ENCODE measurements at places on chromosomes 16 and 17.

DNA sequence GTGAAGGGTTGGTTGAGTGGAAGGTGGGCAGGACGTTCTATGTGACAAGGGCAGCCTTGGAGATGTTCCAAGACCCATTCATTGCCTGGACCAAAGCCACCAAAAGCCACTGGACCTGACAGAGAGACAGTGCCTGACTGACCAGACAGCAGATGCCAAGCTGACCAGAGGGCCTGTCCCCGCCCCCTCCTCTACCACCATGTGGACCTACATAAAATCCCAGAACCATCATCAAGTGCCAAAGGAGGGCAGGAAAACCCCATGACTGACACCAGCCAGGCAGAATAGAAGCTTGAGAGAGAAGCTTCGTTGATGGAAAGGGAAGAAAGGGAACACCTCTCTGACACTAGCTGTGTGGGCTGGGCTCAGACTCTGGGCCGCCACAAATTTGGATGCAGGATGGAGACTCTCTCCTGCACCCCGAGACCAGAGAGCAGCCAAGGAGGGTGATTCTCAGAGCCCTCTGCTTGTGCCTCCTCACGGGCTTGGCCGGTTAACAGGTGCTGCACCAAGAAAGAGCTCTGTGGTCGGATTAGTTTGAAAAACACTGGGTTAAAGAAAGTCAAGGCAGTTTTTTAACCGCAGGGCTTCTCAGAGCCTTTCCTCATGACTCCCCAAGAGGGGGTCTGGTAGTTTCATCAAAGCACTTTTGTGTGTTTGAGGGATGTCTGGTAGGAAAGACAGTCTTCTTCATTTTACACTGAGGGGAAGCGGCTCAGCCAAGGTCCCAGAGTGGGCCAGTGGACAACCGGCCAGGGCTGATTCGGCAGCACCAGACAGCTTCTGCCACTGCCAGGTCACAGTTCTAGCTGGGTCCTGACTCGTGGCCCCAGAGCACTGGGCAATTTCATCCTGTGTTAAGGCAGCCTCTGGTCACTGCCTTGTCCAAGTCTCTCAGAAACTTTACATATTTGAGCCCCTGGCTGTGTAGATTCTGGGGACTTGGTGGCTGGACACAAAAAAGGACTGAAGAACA lies 1.7 kb downstream of the TNFRSF13B start:
- DNase-seq = no peak

- DNase-seq = no peak
Measured at GRCh38 chr17:76153202-76153601, 12.2 kb upstream of the FOXJ1 start.

- peak; percentile 79 for DNase-seq
Measured at GRCh38 chr17:36482611-36483504, 3.6 kb upstream of the ZNHIT3 start.

DNA sequence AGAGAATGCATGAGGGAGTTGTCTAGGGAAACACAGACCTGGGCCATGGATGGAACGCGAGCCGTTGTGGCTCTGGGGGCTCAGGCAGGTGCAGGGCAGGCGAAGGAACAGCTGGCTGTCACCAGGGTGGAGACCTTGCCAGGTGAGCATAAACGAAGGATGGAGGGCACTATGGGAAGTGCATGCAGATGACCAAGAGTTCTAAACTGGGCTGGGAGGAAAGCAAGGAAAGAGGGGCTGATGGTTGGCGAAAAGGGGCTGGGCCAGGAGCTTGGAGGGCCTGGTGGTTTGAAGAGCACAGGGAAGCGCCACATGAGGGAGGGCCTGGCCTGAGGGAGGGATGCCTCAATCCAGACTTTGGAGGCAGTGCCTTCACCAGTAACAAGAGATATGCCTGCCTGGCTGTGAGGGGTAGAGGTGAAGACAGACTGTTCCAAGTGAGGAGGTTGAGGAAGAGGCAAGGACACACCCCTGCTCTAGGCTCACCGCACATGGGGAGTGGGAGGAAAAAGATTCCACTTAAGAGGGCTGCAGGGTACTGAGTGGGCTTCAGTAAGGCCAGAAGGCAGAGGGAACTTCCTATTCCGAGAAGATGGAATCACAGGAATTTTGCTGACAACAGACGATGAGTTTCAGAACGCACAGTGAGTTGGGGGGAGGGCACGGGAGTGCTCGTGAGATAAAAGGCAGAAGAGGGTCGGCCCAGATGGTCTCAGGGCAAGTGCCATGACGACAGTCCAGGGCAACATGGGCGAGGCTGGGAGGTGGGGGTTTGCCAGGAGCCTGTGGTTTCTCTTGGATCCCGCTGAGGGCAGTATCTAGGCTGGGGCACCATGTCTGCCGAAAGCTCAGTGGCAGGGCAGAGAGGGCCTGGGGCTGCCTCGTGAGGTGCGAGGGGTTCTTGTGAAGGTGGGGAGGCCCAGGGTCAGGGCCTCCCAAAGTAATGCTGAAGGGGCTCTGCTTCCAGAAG lies 20.6 kb downstream of the B9D1 start:
- no peak for DNase-seq

- DNase-seq = no peak
Measured at GRCh38 chr16:86498671-86499439, 11.5 kb upstream of the FOXF1 start.

DNA sequence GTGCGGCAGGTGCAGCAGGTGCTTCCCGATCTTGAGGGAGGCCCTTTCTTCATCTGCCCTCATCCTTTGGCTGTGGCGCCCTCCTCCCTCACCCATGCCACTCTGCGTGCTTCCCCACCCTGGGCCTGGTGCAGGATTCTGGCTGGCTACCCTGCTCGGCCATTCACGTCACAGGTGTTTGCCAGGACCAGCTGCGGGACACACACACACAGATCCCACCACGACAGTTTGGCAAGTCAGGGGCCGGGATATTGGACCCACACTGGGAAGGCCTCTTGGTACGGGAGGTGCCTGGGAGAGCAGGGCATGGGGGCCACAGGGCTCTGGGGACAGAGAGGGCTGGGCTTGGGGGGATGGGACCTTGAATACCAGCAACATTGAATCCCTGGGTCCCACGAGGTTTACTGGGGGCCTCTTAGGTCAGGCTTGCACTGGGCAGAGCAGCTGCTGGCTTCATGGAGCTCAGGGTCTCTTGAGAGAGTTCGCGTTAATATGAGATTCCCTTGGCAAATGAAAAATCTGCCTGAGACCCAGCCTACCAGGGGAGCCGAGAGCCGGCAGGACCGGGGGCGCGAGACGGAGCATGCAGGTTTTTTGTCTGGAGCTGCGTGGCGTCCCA lies 15.1 kb downstream of the ADCY7 start:
- DNase-seq = no peak

Data from EL (cell line).